ENCODE measurements at places on chromosomes 4 and X. TPM values are rescaled to one million over a fixed set of nuclear protein-coding genes. Genes with fewer than 3 reads are reported as not detected.

Gene RAI2
- 35.4 TPM for total RNA-seq

DNA sequence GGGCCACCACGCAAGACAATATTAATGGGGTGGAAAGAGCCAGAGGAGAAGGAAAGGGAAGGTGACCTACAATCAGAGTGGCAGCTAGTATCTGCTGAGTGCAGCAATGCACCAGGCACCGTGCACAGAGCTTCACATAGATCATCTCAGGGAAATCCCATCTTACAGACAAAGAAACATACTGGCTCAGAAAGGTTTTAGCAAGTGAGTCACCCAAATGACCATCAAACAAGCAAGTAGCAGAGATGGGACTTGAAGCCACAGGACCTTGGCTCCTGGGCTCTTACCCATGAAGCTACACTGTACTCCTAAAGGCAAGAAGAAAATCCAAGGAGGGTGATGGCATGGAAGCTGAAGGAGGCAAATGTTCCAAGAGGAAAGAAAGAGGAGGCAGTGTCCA lies 6.8 kb downstream of the ANXA5 start:
- no peak for ATAC-seq

GRCh38 chr4:96952610-96953009 lies 1112.7 kb downstream of the PDHA2 start:
- ATAC-seq = no peak

GRCh38 chr4:156906325-156906724 lies 65.3 kb downstream of the PDGFC start:
- ATAC-seq = no peak

- no peak for ATAC-seq
These were observed 421.9 kb downstream of the ANKRD50 start for GRCh38 chr4:124290678-124291077.

Gene GNRHR
- not detected for total RNA-seq

DNA sequence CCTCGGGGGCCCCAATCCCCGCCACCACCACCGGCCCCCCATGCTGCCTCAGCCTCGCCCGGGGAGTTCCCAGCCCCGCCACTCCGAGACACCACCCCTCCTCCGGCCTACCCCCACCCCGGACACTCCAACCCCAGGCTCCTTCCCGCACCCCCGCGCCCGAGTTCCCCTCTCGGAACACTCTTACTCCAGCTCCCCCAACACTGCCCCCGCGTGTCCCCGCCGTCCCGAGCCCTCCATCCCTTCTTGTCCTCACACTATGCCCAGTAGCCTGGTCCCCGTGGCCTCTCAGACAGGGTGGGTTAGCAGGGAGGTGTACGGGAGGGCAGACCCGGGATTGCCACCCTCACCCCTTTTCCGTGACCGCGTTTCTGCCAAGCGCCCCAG lies 276.1 kb downstream of the BCOR start:
- peak; percentile 4 for ATAC-seq

- ATAC-seq = no peak
These were observed 3.4 kb downstream of the NKRF start for GRCh38 chrX:119602701-119603255.

DNA sequence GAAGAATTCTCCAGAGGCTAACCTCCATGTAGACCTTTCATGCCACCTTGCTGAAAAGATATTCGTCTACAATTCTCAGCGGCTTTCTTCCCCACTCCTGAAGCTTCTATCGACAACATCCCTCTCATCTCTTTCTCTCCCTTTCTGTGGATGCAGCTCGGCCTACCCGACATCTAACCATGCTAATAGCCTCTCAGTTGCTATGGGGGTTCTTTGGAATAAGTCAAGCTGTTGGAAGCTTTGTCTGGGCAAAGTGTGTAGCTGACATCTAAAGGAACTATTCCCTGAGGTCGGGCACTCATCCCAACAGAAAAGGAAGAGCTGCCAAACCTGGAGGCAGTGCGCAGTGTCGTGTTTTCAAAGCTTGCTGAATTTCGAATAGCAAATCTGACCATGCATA lies 192.1 kb downstream of the RBMX2 start:
- no peak for ATAC-seq

- ATAC-seq = no peak
These were observed 137.9 kb upstream of the FAM241A start for GRCh38 chr4:112007391-112007790.

DNA sequence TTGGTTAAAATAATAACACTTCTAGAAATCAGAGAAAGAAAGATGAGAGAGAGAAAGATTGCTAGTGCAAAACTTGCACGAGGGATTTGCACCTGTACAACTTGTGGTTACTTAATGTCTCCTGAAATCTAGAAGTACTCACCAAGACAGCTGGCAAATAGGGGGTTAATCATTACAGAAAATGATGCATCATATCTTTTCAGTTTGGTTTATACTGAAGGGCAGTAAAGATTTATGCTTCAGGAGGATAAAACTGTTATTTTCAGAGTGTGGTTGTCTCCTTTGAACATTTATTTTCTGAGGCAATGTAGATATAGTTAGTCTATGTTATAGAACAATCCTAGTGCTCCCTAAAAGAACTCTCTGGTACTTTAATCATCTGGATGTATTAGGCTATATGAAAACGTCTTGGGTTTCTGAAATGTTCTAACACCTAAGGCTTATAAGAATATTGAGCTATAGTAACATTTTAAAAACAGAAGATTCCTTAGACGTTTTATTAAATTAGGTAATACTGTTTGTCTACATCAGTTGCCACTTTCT lies 13.3 kb downstream of the ATOH1 start:
- no peak for ATAC-seq

DNA sequence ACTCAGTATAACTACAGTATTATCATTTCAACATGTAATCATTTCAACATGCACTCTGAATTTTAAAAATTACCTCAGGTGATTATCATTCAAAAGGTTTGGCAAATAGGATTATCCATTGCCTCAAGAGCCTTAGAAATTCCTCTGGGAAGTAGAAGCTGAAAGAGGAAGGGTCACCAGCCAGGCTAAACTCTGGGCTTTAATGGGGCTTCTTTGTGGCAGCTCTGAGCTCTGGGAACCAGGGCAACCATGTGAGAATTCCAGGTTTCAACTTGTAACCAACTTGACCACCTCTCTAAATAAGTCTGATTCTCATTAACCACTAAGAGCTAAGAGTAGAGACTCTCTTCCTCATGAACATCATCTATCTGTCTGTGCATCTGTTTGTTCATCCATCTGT lies 117.2 kb upstream of the MED14 start:
- ATAC-seq = no peak

DNA sequence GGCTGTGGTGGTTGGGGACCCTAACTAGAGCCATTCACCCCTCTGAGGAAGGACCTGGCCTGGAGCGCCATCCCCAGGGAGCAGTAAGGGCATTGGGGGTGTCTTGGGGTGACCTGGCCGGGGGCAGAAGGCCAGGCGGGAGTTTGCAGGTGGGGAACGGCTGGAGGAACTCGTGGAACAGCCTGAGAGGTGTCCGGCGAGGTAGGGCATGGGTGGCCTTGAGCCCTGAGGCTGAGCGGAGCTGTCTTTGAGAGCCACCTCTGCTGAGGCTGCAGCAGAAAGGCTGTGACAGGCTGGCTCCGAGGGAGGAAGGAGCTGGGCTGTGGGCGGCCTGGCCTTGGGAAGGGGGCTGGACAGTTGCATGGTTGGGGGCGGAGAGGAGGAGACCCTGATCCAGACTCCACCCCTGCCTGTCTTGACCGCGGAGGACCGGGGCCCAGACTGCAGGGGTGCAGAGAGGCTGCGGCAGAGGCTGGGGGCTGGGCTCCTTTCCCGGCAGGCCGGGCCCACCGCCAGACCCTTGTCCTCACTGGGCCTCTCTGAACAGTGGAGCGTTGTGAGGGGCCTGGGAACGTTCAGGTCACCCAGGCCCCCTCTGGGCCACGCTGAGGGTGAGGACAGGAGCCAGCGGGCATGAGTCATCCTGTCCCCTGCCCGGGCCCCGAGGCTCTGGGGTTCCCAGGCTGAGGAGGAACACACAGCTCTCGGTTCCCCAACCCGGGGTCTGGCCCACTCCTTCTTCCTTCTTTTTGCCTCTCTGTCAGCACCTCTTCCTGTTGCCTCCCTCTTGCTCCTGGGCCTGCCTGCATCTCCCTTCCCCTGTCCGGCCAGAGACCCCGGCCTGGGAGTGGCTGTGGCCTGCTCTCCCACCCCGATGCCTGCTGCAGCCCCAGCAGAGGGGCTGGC lies 8.1 kb downstream of the SH3BP2 start:
- ATAC-seq = peak; percentile 65

DNA sequence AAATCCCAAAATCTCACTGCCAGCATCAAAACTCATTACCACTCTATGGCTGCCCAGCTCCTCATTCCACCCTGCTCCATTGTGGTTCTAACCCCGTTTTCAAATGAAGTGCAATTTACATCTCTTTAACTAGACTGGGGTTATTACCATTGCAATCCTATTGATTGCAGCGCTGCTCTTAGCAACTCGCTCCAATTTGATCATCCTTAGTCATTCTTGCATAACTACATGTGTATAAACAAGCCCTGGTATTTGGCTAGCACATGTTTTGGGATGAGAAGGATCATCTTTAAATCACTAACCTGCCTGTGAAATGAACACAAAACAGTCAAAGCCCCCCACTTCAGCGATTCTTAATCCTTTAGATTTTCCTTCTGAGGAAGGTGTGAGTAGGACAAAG lies 340.1 kb upstream of the PPARGC1A start:
- no peak for ATAC-seq

GRCh38 chr4:125323654-125324053 lies 8.9 kb downstream of the FAT4 start:
- ATAC-seq = no peak

GRCh38 chr4:16663732-16664131 lies 234.7 kb downstream of the LDB2 start:
- peak; percentile 41 for ATAC-seq

DNA sequence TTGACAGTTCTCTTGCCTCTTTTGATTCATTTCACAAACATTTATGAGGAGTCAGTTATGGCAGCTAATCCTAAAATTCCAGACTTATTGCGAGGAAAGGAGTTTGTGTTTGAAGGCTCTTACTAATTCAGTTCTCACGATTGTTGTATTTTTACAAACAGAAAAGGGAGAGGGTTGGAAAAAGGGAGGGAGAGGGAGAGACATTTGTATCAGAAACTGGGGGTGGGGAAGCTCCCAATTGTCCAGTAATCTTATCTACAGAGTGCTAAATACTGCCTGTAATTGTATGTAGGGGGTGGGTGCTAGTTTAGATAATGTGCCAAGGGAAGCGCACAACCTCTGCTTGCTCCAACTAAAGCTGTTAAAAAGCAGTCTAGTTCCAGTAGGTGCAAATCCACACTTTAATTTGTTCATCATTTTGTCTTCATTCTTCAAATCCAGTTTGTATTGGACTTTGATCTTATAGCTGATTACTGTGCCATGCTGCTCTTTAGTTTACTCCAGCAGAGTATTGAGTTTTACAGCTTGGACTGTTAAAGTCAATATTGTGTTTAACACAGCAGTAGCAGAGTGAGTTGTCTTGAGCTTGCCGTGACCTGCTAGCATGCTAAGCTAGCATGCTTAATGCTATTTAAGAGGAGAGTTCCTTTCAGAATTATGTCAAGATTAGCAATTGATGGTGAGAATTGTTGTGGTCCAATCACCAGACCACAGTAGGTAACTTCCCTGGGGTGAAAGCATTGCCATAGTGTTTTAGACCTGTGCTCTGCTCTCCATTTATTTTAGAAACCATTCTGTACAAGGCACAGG lies 13.9 kb downstream of the FNIP2 start:
- ATAC-seq = no peak

- ATAC-seq = no peak
These were observed 24.7 kb downstream of the RBPJ start for GRCh38 chr4:26345565-26345938.

DNA sequence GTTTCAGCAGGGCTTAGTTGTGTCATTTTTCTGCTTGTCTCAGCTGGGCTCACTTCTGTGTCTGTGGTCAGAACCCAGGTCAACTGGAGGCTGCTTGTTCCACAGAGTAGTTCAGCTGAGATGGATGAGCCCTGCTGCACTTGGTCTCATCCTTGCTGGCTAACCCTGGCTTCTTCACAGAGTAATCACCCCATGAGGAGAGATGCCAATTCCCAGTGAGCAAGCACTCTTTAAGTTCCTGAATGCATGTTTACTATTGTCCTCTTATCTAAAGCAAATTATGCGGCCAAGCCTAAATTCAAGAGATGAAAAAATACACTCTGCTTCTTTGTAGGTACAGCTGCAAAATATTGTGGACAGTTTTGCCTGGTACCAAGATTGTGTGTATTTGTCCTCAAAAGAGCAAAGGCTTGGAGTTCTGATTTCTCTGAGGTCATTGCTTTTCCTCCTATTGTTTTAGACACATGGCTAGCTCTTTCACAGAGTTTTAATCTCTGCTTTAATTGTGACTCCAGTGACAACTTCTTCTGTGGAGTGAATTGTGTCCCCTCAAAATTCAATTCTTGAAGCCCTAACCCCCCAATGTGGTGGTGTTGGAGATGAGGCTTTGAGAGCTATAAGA lies 236.6 kb upstream of the ANKRD50 start:
- no peak for ATAC-seq

DNA sequence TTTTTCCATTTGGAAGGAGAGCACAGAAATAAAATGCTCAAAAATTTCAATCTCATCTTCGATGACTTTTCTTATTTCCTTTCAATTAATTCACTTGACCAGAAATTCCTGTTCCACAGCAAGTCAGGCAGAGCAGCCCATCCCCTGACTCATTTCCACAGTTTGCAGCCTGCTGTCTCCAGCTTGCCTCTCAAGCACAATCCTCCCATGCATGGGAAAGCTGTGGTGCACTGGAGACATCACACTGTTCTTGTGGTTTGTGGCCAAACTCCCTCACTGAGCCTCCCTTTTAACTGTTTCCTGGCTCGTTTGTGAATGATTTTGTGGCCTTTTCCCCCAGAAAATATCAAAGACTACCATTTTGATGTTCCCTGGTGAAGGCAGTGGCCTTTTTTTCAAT lies 114.0 kb upstream of the ENPEP start:
- ATAC-seq = no peak

DNA sequence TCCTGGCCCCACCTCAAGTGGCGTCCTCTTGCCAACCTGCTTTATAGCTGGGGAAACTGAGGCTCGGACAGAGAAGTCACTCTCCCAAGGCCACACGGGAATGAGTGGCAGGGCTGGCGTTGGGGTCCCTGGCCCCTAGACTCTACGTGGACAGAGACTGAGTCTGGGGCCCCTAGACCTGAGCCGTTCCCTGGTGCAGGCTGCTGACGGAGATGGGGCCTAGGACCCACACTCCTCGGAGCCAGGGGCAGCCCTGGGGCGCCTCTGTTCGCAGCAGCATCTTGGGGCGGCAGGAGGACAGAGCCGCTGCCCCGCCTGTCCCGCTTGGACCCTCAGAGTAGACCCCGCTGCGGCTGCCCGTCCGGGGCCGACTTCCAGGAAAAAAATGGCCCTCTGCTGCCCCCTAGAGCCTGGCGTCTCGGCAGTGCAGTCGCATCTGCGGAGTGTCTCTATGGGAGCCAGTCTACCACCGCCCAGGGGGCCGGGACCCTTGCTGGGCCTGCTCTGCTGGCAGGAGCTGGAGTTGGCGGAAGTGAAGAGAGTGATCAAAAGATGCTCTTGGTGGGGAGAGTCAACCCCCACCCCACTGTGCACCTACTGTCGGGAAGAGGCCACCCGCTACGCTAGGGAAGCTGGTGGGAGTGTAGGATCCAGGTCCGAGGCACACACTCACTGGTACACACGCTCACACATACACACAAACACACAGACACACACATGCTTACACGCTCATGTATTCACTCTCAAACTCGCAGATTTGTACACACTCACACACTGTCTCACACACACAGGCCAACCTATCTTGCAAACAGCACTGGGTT lies 220.1 kb downstream of the AFAP1 start:
- peak; percentile 76 for ATAC-seq

Data from gastroesophageal sphincter (tissue), 4 donors.